ENCODE measurements at places on chromosomes 5 and 9.

- no peak for DNase-seq
These were observed 87.8 kb upstream of the SLC27A6 start for GRCh38 chr5:128877476-128877875.

DNA sequence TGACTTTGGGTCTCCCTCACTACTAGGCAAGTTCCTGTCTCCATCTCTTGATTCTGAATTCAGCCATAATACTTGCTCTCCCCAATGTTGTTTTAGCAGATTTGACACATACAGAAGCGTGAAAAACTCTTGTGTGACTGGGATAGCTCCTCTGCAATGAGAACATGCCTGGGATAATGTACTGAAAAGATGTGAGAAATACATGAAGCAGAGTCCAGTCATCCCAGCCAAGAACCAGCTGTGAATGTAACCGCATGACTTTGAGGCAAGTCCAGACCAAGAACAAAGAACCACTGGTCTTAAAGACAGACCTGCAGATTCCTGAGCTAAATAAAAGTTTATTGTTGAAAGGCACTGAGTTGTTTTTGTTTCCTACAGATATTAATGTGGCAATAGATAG, 135.0 kb downstream of the NMUR2 start:
- DNase-seq: no peak

GRCh38 chr5:83965441-83965840, 244.8 kb upstream of the HAPLN1 start:
- no peak for DNase-seq

DNA sequence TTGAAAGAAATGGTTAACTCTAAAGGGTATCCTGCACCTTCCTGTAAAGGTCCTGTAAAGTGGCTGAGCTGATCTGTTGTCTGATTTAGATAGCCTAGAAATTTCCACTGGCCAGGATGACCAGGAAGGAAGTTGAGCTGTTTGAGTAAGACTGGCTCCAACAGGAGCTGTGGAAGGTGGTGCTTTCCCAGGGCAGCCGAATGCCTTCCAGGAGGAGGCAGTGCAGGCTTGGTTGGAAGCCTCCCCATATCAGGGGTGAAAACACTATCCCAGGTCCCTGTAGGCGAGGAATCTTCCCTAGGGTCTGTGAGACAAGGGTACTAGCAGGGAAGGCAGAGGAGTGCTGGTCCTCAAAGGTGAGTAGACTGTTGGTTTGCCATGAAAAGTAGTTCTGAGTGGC, 98.4 kb downstream of the LIX1 start:
- peak; percentile 27 for DNase-seq

DNA sequence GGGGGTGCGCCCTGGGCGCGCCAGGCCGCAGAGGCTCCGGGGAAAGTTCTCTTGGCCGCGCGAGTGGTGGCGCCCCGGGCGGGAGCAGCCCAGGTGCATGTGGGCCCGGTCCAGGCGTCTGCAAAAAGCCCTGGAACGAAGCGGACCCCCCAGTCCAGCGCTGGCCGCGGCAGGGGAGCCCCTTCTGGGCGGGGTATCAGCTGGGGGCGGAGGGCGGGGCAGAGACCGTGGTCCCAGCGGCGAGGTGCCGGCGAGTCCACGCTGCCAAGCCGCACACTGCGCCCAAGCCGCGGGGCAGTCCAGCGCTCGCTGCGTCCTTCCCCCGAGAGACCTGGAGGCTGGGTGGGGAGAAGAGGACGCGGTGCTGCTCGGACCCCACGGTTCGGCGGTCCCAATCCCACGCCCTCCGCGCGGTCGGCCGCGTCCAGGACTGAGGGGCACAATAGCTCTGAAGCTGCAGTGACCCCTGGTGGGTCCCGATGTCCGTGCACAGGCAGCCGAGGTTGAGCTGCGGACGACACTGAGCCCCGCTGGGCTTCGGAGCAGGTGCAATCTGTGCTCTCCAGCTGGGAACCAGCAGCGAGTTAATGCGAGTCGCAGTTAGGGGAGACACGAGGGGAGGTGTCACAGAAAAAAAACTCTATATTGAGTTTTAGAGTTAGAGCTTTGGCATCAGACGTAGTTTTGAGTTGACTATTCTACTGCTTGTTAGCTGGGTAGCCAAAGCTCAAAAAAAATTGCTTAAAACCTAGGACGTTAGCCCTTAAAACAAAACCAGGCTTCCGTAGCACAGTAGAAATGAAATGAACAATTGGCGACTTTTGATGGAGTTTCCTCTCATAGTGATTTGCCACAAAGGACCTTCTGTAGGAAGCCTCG, 1.1 kb upstream of the EPB41L4A start:
- DNase-seq: peak; percentile 92

DNA sequence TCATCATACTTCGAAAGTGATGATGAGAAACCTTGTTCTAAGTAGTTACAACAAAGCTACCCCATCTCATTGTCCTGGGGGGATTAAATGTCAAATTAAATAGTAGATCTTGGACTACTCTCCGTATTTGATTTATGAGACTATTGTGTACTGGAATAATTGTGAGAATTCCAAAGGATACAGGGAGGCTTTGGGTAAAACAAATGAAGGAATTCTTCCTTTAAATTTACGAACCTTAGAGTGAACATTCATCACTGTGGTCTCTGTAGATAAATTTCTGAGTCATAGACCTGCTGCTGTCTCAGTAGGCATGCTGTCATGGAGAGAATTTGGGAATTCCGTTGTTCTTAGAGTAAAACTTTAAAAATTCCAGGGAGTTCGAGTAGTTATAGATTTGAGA, 836.2 kb downstream of the DNAH5 start:
- DNase-seq: no peak

GRCh38 chr5:63958654-63959053, 3.6 kb downstream of the HTR1A start:
- no peak for DNase-seq

- no peak for DNase-seq
These were observed 1746.4 kb downstream of the EFNA5 start for GRCh38 chr5:105924366-105924765.

GRCh38 chr9:35395076-35395705, 94.7 kb upstream of the RUSC2 start:
- no peak for DNase-seq

DNA sequence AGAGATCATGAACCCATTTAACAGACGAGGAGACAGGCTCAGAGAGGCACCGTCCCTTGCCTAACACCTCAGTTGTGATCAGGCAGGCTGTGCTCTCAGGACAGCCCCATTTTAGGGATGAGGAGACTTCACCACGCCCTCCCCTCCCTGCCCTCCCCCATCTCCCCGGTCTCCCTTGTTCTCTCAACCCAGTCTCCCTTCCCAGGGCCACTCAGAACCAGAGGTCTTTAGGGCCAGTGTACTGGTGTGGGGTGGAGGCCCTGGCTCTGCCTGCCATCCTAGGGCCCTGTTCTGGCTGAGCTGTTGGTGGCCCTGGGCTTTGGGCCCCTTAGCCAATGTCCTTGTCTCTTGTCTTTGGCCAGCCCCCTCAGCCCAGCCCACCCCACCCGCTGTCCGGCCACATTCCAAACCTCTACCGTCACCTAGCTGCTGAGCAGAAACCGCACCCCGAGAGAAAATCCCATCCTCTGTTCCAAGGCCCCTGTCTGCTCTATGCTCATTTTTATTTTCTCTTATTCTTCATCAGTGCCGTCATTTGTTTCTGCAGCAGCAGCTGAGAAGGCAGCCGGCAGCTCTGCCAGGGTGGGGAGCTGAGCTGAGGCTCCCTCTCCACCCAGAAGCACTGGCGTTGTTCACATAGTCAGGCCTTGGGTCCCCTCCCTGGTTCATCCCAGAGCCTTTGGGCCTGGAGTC, 33.9 kb downstream of the OLFML2A start:
- no peak for DNase-seq

GRCh38 chr9:100354121-100354800, 1.5 kb upstream of the TEX10 start:
- DNase-seq: no peak

GRCh38 chr9:38621434-38622287, 1.3 kb upstream of the ANKRD18A start:
- DNase-seq: peak; percentile 57

- no peak for DNase-seq
These were observed 247.5 kb downstream of the MARCHF11 start for GRCh38 chr5:15932066-15932465.

- DNase-seq: no peak
These were observed 275.2 kb upstream of the IRX1 start for GRCh38 chr5:3320317-3320875.

- no peak for DNase-seq
These were observed 12.0 kb downstream of the FOXD1 start for GRCh38 chr5:73436535-73437100.

- no peak for DNase-seq
These were observed 154.0 kb downstream of the RFX3 start for GRCh38 chr9:3371842-3372241.

- DNase-seq: no peak
These were observed 15.7 kb downstream of the CCDC187 start for GRCh38 chr9:136287960-136288753.

- no peak for DNase-seq
These were observed 14.1 kb upstream of the EXOC3 start for GRCh38 chr5:428754-429452.

DNA sequence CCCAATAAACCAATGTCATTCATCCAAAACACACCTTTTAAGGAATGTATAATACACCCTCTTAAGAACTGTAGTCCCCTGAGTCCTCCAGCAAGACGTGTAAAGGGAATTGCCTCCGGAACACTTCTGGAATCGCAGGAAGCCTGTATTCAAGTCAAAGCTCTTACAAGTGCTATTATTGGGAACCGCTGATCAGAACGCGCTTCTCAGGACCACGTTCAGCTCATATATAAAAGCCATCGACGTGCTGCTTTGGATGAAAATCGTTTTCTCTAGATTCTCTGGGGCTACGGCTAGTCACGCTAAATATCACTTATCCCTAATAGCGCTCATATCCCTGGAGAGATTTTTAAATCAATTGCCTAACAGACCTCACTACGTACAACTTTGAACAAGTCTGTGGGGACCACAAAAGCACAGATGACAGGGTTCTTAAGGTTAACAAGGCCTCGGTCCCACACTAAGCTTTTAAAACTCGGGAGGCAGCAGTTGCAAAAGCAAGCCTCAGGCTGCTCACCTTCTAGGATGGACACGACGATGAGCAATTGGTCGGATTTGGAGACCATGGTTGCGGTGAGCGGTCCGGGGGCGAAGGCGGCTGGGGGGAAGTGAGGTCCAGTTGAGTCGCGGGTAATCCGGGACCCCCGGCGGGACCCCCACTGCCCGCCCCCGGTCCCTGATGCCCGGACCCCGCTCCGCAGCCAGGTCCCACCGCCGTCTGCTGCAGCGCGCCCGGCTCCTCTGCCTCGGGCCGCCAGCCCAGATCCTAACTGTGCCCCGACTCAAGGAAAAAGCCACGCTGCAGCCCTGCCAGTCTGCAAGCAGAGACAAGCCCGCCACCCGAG, 548 bp downstream of the CEP120 start:
- DNase-seq: peak; percentile 7

DNA sequence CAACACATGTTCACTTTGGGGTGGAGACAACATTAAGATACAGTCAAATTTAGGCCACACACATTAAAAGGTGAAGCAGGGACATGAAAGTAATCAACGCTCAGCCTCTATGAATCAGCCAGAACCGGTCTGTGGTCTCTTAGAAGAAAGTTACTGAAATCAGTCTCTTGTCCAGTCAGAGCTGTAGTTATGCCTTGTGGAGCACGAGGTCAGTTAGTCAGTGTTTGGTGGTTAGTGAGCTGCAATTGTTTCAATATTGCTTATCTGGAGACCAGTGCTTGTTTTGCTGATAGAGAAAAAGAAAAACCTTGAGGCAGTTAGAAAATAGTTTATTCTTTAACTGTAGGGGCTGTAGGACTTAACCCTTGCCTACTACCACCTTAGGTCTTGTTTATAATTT, 157.8 kb upstream of the RASEF start:
- DNase-seq: peak; percentile 30

DNA sequence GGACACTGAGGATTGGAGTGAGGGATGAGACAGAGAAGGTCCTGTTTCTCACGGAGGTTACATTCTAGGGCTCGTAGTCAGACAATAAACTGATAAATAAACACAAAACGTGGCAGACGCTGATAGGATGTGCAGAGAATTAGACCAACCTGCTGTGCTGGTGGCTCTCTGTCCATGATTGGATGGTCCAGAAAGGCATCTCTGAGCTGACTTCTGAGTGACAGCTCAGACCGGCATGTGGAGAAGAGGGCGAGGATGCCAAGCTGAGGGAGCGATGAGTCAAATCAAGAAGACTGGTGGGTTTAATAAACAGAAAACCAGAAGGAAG, 132.3 kb upstream of the TAF11L2 start:
- DNase-seq: no peak

DNA sequence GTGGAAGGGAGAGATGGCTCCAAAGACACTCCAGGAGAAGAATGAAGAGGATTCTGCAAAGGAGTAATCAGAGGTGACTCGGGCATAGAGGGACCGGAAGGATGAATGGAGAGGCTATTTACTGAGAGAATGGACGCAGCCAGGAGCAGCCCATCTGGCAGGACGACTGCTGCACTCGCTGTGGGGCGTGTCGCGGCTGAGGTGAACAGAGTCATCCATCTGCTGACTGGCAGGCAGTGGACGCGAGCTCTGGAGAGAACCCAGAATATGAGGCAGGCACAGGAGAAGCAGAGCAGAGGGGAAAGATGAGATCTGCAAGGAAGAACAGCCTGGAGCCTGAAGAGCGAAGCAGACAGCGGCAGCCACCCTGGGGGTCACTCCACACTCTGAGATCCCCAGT, 16.4 kb downstream of the FGF1 start:
- DNase-seq: no peak

- DNase-seq: no peak
These were observed 23.3 kb downstream of the FAM81B start for GRCh38 chr5:95414451-95414850.

DNA sequence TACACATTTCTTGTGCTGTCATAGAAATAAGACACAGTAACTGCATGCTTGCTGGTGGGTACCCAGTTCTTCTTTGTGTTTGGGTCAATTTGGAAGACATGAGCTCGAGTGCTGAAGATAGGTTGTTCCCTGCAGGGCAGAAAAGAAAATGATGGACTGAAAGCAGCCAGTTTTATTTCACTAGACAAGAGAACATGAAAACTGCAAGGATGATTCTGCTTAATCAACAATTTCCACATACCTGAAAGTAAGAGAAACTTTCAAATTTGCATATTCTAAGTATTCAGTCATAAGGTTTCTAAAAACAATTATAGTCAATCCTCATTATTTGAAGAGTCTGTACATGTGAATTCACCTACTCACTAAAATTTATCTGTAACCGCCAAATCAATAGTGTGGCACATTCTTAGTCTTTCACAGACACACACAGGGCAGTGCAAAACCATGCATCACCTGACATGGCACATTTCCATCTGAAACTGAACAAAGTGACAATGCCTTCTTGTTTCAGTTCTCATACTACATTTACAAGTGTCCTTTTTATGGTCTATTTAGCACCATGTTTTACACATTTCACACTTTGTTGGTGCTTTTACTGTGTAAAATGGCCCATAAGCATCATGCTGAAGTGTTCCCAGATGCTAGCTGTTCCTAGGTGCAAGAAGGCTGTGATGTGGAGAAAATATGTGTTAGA, 56.9 kb downstream of the HOMER1 start:
- DNase-seq: no peak

DNA sequence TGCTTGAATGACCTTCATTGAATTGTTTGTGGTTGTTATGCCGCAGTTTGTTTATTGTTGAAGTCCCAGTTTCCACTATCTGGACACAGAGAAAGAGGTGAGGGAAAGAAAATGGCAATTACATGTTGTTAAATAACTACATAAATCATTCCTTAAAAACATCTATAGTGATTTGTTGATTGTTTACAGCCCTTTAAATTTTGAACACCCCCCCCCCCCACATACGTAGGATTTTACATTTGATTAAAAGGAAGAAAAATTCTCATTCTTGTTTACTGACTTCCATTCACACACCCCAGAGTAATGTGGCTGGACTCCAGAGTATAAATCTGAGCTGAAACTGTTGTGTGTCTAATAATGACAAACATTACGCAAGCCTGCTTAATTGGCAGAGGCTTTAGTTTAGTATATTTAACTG, 87.1 kb upstream of the FAM174A start:
- no peak for DNase-seq

Measured in thyroid gland (tissue), 4 donors.